ENCODE measurements at places on chromosomes 12 and 14.

- DNase-seq: no peak
Observed at GRCh38 chr12:91328451-91328850, 145.8 kb upstream of the DCN start.

GRCh38 chr14:91303091-91303923 lies 58.8 kb upstream of the GPR68 start:
- DNase-seq: peak; percentile 28

DNA sequence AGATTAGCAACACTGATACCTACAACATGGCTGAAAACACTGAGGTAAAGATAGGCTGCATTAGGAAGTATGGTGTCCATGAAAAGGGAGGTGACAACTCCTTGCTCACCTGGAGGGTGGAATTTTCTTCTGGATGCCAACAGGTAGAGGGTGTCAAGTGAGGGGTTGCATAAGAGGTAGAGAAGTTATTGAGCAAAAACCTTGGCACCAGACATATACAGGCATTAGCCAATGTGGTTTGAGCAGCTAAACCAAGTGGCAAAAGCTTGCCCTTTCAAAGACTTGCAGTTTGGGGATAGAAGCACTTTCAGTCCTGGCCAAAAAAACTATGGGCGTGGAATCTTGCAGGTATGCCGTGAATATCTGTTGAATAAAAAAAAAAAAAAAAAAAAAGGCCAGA lies 3.8 kb downstream of the RITA1 start:
- DNase-seq: no peak

DNA sequence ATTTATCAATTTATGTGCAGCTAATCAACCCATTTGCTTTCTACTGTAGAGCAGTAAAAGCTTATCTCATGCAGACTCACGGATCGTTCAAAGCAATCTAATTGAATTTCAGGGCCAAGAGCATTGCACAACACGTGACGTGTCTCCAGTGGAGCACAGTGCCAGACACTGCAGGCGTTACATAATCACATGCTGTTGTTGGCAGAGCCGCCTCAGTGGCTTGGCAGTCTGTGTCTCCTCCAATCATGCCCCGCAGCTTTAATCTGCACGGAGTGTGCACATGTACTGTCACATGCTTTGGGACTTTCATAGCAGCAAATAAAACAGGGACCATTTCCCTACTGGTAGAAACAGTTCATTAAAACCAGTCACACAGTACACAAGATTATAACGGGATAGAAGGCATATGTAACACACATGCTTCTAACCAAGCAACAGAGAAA lies 309.3 kb downstream of the ITPR2 start:
- peak; percentile 95 for DNase-seq
